ENCODE measurements at places on chromosomes 1 and 21.

- no peak for DNase-seq
These were observed 79.7 kb upstream of the ARHGAP29 start for GRCh38 chr1:94316836-94317789.

- no peak for DNase-seq
These were observed 119.2 kb downstream of the PTPN14 start for GRCh38 chr1:214432245-214432644.

GRCh38 chr1:195733408-195733807 lies 874.8 kb downstream of the KCNT2 start:
- no peak for DNase-seq

GRCh38 chr1:25135909-25136308 lies 96.4 kb downstream of the SYF2 start:
- DNase-seq, result no peak

GRCh38 chr1:107291987-107292386 lies 151.1 kb downstream of the NTNG1 start:
- no peak for DNase-seq

- no peak for DNase-seq
These were observed 116.4 kb downstream of the GLIS1 start for GRCh38 chr1:53622531-53622930.

Measured in CD14-positive monocyte (primary cell).